ENCODE measurements at places on chromosomes 6 and 20.

DNA sequence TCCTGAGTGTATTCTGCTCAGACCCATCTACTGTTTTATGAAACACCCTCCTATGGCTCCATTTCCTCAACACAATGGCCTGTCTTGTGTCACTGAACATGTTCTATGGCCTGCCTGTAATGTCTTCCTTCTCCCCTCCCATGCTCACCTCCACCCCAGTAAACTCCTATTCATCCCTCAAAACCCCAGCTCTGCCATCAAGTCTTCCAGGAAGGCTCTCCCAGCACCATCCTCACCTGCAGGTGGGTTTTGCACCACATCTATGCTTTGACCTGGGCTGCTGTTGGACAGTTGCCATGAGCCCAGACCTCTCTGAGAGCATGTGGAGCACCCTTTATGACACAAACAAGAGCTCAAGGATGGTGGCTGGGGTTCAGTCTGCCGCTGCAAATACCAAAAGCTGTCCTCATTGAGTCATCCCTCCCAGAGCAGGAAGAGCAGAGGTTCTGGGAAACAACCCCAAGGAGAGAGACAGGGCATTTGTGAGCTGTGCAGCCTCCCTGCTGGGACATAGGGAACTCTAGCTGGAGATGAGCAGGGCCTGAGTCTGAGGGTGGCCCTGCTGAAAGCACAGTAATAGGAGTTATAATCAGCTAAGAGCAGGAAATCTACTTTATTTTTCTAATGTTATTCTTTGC, 93.8 kb upstream of the CD93 start:
- DNase-seq: no peak

DNA sequence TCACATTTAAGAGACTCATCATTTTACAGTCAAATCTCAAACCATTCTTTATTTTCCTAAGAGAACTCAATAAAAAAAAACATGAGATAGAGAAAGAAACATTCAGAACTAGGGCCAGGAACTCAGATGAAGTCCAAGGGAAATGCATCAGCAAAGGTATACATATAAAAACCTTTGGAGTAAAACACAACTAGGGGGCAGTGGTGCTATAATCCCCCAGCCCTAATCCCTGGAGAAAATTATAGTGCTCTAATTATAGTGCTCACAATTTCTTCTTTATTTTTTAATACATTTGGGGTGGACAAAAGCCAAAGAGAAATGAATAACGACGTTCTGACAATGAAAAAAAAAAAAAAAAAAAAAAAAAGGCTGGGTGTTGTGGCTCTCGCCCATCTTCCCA, 100.6 kb upstream of the EMILIN3 start:
- no peak for DNase-seq

GRCh38 chr6:30940361-30940986, at the start of gene MUCL3:
Gene MUCL3, plus strand, starts transcription at chr6:30940973. Its CDS starts 27 bp downstream, at chr6:30941000.
- DNase-seq: no peak

DNA sequence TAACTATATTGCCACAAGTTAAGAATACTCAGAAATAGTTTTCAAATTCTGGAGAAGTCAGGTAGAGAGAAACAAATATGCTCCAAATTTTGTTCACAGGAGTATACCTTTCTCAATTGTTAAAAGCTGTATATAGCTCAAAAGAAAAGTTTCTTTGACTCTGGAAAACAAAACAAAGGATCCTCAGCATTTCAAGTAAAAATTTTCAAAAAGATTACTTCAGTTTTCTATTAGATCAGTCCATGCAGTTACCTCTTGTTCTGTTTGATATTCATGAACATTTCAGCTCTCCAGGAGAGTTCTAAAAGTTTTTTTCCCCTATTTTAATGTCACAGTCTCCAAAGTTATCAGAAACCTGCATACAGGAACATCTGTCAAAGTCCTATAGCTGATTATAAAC, 30.4 kb upstream of the ENTPD6 start:
- no peak for DNase-seq

GRCh38 chr6:155327326-155328073, 13.2 kb upstream of the TFB1M start:
- no peak for DNase-seq

GRCh38 chr20:62069741-62070216, 4.1 kb upstream of the TAF4 start:
- DNase-seq: no peak

- no peak for DNase-seq
These were observed 4.2 kb upstream of the ZDHHC14 start for GRCh38 chr6:157376706-157377230.

DNA sequence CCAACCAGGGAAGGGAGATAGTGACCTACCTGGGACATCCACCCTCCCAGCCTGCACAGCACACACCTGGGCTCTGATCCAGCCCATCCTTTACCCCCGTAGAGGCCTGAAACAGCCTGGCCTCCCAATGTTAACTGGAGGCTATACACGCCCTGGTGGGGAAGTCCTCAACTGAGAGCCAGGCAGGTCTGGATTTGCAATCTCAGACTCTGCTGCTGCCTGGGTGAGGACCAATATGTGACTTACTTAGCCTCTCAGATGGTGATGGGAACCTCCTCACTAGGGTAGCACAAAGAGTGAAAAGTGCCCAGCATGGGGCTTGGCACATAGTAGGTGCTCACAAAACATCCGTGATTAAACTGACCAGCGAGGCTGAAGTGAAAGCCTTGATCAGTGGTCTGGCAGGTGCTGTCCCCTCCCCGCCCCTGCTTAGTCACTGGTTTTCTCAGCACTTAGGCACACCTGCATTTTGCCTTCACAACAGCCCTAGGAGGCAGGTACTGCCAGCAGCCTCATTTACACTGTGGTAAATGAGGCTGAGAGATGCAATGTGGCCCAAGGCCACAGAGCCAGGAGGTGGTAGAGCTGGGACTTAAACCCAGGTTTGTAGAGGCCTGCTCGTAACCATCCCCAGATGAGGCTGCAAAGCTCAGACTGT, 12.4 kb downstream of the PEDS1 start:
- DNase-seq: no peak
